ENCODE measurements at places on chromosomes 12 and 14. TPM values are rescaled to one million over a fixed set of nuclear protein-coding genes. Genes with fewer than 3 reads are reported as not detected.
A peak's percentile ranks its signal among the peaks of the same experiment; 100 is the strongest.

DNA sequence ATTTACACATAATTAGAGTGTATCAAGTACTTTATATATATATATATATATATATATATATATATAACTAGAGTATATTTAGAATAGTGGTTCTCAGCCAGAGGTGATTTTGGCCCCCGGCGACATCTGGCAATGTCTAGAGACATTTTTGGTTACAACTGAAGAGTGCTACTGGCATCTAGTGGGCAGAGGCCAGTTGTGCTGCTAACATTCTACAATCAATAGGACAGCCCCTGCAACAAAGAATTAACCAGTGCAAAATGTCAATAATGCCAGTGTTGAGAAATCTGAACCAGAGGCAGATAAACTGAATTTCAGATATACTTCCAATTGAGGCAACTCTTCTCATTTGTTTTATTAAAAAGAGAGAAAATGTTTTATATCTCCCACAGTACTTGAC, 8.9 kb downstream of the GTF2A1 start:
- no peak for ATAC-seq

DNA sequence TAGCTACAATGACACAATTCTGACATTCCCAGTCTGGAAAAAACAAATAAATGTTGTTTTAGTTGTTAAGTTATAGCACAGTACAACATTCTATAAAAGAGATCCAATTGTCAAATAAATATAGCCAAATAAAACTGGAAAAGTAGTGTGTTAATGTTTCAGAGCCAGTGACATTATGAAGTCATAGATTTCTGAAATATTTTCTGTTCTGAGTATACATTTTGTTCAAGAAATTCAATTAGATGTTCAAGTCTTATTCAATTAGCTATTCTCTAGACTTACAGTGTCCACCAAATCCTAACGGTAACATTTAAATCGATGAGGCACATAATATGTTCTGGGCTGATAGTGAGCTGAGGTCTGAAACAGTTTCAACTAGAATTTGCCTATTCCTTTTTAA, 196.1 kb upstream of the ABCD2 start:
- no peak for ATAC-seq

DNA sequence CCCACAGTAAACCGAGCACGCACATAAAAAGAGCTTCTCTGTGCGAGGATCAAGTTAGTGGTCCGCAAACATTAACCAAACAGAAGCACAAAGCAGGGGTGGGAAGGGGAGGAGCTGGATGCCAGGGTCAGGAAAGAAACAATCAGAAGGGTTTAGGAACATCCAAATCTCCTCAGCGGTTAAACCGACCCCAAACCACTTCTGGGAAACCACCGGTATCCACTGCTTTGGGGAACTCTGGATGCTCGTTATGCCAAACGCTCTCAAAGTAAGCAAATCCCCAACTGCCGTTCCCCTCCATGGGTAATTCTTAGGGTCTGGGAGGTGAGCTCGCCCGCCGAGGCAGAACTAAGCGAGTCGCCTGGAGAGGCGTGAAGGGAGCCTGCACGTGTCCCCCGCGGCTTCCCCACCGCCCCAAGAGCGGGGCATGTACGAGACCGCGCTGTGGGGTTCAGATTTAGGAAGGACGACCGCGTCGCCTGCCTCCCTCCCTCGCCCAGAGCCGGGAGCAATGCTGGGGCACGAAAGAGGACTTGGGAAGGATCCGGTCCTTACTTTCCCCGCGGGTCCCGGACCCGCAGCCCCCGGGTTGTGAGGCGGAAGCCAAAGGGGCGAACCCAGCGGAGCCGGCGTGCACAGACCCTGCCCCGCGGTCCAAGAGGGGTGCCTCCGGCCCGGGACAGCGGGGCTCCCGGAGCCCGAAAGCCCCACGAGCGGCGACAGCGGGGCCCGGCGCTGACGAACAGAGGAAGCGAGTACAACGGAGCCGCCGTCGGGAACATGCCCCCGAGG, 711 bp downstream of the SBNO1 start:
- peak; percentile 1 for ATAC-seq

GRCh38 chr14:24171422-24172260, at the start of gene REC8:
REC8 (plus strand) TSS chr14:24172080; CDS start chr14:24172553, 473 bp downstream.
- ATAC-seq, result peak; percentile 86

DNA sequence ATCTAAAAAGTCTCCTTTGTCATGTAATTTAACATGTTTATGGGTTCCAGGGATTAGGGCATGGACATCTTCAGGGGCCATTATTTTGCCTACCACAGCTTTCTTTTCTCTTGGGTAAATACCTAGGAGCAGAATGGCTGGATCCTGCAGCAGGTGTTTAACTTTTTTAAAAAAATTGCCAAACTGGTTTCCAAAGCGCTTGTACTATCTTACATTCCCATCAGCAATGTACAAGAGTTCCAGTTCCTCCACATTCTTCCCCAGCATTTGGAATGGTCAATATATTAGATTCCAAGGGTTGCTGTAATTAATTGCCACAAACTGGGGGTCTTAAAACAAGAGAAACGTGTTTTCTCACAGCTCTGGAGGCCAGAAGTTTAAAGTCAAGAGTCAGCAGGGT, 27.7 kb upstream of the MYL2 start:
- no peak for ATAC-seq

- ATAC-seq, result no peak
Measured at GRCh38 chr12:121036810-121037326, 2.2 kb downstream of the OASL start.

DNA sequence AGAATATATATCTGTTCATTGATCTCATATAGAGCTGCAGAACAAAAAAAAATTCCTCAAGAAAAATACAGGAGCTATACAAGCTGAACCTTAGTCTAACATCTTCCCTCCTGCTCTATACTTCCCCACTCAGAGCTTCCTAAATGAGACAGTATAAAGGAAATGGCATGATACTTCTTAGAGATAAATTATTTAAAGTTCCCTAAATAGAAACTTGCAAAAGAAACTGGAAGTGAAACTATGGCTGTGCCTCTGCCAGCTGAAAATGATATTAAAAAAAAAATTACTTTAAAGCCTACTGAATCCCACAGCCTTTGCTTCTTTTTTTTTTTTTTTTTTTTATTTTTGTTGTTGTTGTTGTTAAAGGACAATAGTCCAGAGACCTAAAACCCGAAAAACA, 11.6 kb upstream of the NEK9 start:
- ATAC-seq, result no peak

DNA sequence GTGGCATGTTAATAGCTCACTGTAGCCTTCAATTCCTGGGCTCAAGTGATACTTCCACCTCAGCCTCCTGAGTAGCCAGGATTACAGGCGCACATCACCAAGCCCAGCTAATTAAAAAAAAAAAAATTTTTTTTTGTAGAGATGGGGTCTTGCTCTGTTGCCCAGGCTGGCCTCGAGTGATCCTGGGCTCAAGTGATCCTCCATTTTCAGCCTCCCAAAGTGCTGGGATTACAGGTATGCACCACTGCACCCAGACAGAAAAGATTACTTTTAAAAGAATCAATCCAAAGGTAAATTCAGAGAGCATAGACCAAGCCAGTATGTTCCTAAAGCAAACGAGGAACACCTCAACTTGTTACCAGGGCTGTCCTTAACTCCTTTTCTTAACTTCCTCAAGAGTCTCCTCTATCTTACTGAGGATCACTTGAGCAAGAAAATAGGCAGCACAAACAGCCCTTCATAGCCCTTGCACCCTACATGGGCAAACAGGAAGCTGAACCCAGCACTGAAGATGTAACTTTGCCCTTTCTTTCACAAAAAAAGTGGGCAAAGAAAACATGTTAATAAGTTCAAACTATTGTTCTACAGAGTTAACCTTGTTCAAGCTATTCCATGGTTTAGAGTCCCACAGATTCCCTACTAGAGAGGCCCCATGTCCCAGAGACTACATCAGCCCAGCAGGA, 11.3 kb downstream of the CS start:
- ATAC-seq, result no peak

DNA sequence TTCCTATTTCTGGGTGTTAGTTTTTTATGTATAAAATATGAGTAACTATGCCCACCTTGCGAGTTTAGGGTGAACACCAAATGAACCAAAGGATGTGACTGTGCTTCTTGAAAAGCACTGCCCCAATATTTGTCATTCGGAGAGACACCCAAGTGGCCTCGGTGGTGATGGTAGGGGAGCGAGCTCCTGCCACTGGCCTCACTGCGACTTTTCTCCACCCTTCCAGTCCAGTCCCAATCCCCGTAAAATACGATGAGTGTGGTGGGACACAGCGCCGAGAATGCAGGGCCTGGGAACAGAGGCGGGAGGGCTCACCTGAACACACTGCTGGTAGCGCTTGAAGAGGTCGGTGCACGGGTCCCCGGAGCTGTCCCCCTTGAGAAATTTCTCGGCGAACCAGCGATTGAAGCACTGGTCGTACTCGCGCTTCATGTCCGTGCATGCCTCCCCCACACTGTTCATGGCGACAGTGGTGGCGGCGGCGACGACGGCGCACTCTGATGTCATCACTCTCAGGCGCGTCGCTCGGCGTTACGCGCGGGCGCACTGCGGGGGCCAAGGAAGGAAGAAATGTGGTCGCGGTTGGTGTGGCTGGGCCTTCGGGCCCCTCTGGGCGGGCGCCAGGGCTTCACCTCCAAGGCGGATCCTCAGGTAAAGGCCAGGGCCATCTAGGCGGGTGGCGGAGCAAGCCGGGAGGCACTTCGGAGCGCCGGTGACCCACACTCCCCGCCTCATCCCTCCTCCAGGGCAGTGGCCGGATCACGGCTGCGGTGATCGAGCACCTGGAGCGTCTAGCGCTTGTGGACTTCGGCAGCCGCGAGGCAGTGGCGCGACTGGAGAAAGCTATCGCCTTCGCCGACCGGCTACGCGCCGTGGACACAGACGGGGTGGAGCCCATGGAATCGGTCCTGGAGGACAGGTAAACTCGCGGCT, at the start of the genes GATC and TRIAP1:
Gene GATC (plus strand): TSS at position 534 of the 933 bp plus-strand sequence. CDS start 37 bp downstream, at position 571.
Gene TRIAP1 (minus strand): TSS at position 474 of the 933 bp plus-strand sequence. CDS start 12 bp downstream, at position 462.
- ATAC-seq, result peak; percentile 97

GRCh38 chr14:52342849-52343596, 28.9 kb downstream of the PTGER2 start:
- ATAC-seq, result no peak

GRCh38 chr12:93181409-93181965, 196.2 kb upstream of the NUDT4 start:
- ATAC-seq, result peak; percentile 60

- no peak for ATAC-seq
Measured at GRCh38 chr14:103228076-103228806, 105.0 kb downstream of the TNFAIP2 start.

GRCh38 chr14:23559010-23559925, 3.2 kb downstream of the THTPA start:
- no peak for ATAC-seq

DNA sequence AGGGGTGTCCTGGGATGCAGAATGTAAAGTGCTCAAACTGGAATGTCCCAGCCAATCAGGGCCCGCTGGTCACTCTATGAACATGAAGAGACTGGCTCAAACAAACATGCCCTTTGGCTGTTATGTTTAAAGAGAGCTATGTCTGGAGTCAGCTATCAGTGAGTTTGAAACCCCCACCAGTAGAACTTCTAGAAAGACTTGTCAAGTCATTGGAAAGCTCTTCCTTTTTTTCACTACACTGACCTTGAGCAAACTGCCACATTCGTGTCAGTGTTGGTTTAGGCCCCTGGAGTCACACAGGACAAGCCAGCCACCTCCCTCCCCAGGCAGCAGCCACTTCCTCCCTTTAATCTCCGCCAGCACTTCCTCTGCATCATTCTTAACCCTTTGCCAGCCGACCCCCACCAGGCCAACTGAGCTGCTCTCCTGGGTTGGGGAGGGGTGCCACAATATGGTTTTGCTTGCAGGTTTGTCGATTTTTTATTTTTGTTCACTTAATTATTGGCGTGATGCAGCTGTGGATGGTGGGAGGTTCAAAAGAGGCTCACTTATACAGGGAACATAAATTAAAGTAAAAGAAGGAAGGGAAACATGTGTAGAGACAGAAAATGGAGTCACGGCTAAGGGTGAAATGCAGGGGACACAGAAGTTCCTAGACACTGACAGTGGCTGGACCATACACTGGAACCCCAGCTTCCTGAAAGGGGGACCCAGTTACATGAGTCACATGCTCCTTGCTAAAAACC, 25.3 kb downstream of the CMKLR1 start:
- ATAC-seq, result peak; percentile 42

DNA sequence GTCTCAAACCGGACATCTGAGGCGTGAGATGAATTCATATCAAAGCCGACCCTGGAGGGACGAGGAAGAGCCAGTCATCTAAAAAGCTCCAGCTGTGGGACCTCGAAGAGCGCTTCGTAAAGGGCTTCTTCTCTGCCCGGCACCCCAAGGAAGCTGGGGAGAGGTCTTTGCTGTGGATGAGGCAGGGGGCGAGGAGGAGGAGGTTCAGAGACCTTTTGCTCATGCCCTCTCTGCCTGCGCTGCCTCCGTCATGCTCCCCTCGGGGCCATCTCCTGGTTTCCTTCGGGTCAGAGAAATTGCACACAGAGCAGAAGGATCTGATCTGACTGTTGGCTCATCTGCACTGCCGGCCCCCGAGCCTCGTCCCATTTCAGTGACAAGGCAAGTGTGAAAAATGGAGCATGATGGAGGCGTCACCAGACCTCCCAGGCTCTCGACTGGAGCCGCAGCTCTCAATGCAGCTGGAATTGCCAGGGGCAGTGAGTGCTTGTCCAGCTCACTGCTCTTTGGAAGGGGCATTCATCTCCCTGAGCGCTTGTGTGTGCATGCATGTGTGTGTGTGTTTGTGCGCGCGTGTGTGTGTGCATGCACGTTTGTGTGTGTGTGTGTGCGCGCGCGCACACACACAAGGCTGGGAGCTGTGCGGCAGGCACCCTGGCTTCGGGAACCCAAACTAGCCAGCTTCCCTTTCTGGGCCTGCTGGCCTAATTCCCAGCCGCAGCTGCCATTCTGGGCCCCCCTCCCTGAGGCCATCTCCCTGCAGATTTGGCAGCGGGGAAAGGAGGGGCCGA, 9.2 kb downstream of the CABP1 start:
- no peak for ATAC-seq

DNA sequence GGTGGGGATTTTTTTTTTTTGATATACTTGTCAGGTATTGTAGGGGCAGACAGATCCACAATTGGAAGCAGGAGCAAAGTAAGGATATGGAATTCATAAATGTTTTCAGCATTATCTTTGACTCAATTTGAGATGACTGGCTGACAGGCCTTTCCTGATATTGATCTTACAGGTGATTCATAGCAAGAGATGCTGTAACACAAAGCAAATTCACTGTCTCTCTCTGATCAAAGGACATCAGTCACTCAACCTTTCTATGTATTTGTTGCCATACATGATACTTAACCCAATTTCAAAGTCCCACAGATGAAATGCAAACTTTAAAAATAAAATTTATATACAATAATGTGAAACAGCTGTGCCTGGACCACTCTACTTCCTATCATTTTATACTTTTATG, 1506.9 kb downstream of the AACS start:
- no peak for ATAC-seq

Gene AP1G2
- 7.2 TPM for total RNA-seq

Gene PLXNC1
- 5.8 TPM for total RNA-seq

Gene LMO3
- 174 TPM for total RNA-seq

Gene KCNA5
- total RNA-seq, result 1.3 TPM

Gene GPRC5D
- not detected for total RNA-seq

Gene NYNRIN
- 6.9 TPM for total RNA-seq

Gene NOS1
- 1.8 TPM for total RNA-seq

Gene LRRK2
- total RNA-seq, result 35.2 TPM

Gene SMCO2
- not detected for total RNA-seq

Gene WNT5B
- total RNA-seq, result 24.7 TPM

Gene TAOK3
- total RNA-seq, result 55.0 TPM

Gene TMEM63C
- 0.13 TPM for total RNA-seq
